Umbilical cord (tissue), 2 donors: ENCODE measurements at places on chromosomes 13 and 19.
A peak's percentile ranks its signal among the peaks of the same experiment; 100 is the strongest.

DNA sequence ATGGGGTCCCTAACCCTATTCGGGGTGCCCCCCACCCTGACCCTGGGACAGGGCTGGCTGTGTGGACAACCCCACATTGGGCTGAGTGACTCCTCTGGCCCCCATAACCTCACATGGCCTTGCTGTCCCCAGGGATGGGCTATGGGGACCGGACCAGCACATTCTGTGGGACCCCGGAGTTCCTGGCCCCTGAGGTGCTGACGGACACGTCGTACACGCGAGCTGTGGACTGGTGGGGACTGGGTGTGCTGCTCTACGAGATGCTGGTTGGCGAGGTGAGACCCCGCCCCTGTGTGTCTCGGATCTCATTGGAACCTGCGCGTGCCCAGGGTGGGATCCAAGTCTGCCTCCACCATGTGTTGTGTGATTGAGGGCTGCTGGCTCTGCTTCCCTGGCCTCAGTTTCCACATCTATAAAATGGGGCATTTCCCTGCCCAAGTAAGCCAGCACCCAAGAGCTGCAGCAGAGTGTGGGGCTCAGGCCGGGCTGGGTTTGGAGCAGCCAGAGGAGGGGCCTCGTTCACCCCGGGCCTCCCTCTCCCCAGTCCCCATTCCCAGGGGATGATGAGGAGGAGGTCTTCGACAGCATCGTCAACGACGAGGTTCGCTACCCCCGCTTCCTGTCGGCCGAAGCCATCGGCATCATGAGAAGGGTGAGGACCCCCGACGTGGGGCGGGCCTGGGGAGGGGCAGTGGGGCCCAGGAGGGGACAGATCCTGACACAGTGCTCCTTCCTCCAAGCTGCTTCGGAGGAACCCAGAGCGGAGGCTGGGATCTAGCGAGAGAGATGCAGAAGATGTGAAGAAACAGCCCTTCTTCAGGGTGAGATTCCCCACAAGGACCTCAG is 4.9 kb downstream of the PTGER1 start:
- DNase-seq: no peak

DNA sequence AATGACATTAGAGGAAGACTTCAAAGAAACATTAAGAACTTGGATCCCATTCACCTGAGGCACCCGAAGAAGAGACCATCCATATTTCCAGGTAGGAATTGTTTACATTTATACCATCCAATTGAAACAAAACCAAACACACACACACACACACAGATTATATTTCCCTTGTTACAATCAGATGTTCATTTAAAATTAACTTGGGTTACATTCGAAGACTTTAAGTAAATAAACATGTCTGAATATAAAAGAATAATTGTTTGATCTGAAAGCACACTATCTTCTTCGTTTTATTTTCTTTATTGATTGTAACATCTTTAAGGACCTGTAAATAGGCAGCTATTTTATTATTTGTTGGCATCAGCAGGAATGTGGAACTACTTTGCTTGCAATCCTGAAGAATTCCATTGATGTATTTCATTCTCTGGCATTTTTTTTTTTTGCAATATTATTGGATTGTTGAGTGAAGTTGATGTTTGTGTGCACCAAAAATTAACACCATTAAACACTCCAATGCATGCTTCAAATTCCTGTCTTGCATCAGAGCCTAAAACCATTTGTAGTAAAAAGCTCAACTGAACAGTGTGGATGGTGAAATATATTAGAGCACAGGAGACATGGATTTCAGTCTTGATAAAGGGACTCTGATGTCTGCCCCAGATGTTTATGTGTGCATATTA is 85.3 kb upstream of the FRY start:
- no peak for DNase-seq

GRCh38 chr13:111518161-111518792 is 197.8 kb downstream of the TEX29 start:
- DNase-seq: no peak

DNA sequence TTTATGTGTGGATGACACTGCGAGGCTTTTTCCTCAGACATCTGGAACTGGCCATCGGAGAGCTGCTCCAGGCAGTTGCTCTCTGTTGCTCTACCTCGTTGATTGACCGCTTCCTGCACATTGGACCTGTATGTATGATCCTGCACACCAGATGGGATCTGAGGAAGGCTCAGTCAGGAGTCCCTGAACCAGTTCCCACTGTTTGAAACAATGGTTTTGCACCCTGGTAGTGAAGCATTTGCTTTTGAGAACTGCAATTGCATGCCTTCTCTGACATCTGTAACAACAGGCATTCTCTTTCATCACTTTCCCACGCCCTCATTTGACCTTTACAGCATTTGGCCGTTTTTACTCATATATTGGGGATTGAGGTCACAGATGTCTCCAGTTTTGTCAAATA is 61.1 kb upstream of the NPAS1 start:
- DNase-seq: no peak

DNA sequence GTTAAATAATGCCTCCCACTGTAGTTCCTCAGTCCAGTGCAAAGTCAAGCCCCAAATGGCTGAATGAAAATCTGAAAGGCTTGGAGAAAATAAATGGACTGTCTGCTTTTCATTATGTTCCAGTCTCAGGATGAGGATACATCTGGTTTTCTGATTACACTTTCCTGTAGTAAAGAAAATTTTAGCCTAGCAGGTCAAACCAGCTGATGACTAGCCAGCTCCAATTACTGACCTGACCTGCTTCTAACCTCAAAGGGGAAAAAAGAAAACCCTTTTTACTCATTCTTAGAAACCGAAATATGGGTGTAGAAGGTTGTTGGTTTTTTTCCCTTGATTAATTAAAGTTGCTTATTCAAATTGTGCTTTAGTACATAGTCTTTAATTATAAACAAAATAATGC is 418.4 kb downstream of the EFNB2 start:
- DNase-seq: peak; percentile 25

- no peak for DNase-seq
Measured at GRCh38 chr19:42488783-42489521, 39.3 kb downstream of the CEACAM1 start.

DNA sequence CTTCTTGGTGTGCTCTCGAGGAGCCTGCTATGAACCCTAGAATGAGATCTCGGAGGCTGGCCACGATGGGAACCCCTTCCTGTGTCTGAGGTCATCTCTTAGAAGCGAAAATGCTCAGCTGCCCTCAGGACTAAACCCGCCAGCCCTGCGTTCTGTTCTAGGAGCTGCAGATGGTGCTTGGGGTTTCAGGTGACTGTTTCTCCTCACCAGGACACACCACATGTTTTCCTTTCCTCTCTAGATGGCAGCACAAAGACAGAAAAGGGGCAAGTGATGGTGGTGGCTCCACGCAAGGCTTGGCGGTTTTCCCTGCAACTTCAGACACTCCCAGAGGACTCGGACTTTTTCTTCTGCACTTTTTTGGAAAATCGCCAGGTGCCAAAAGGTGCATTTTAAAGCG is 60.1 kb downstream of the RNASEH2B start:
- DNase-seq: no peak

GRCh38 chr13:114143806-114144605 is 11.6 kb upstream of the RASA3 start:
- no peak for DNase-seq

GRCh38 chr19:7000333-7000732 is 20.9 kb downstream of the MBD3L2B start:
- no peak for DNase-seq

DNA sequence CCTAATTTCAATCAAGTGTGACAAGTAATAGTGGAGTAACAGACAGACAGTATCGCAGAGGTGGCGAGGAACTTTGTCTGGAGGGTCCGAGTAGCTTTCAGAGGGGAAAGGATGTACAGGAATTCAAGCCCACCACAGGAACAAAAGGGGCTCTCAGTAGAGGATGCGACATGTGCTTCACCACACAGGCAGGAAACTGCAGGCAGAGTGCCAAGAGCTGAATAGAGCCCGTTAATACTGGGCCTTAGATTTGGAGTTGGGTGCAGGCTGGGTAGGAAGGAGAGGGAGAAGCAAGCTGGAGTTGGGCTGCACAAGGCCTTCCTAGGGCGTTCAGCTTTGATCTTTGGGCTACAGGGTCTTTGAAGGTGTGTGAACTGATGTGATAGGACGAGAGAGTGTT is 1.2 kb downstream of the CCDC70 start:
- no peak for DNase-seq

- DNase-seq: no peak
Measured at GRCh38 chr13:71514900-71515743, 351.9 kb downstream of the DACH1 start.
